ENCODE measurements at places on chromosomes 2 and 18.

- no peak for DNase-seq
- H3K4me1 ChIP-seq, result no peaks in the 10 kb centered on the region
- no peak overlapping the region for H3K27ac ChIP-seq
- no peaks in the 10 kb centered on the region for H3K36me3 ChIP-seq
- H3K27me3 ChIP-seq, result no peaks in the 10 kb centered on the region
- no peak overlapping the region for H3K4me3 ChIP-seq
Observed at GRCh38 chr18:57050310-57050949, 96.5 kb upstream of the BOD1L2 start.

- H3K4me3 ChIP-seq, result no peak overlapping the region
- peaks cover 4% of the 10 kb centered on the region for H3K36me3 ChIP-seq
- DNase-seq, result no peak
- no peak overlapping the region for H3K27ac ChIP-seq
- H3K27me3 ChIP-seq, result no peaks in the 10 kb centered on the region
- no peaks in the 10 kb centered on the region for H3K4me1 ChIP-seq
Observed at GRCh38 chr2:31247711-31248110, 13.8 kb downstream of the EHD3 start.

DNA sequence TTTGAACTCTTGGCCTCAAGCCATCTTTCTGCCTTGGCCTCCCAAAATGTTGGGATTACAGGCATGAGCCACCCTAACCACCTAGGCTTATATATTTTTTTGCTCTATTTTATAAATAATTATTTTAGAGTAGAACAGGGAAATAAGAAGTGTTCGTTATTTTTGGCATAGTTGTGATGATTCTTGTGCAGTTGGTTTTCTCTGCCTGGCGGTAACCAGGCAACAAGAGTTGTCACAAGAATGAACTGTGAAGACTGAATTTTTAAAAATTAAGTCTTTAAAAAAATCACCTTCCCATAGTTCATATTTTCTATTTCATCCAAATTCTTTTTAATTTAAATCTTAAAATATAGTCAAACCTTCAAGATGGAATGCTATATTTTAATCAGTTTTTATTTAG is 310.2 kb downstream of the ARL6IP6 start:
- H3K4me1 ChIP-seq, result no peaks in the 10 kb centered on the region
- no peak overlapping the region for H3K4me3 ChIP-seq
- DNase-seq, result no peak
- no peaks in the 10 kb centered on the region for H3K36me3 ChIP-seq

DNA sequence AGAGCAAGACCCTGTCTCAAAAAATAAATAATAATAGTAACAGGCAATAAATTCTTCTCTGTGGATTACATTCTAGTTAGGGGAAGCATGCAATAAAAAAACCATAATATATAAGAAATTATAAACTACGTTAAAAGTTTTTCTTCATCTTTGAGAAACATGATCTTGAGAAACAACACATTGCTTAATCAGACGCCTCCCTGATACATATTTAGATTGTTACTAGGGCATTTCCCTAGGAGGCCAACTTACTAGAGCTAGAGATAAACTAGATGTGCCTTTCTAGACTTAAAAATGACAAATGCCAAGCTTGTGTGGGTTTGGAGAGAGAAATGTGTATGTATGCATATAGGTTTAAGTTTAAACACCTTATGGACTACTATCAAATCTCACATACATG is 76.3 kb upstream of the GALNT5 start:
- no peak overlapping the region for H3K27ac ChIP-seq
- no peaks in the 10 kb centered on the region for H3K36me3 ChIP-seq
- no peak overlapping the region for H3K4me3 ChIP-seq
- DNase-seq, result no peak
- no peaks in the 10 kb centered on the region for H3K27me3 ChIP-seq

GRCh38 chr2:150472511-150472899 is 15.0 kb downstream of the RND3 start:
- DNase-seq, result peak; percentile 77
- H3K36me3 ChIP-seq, result peaks cover 9% of the 10 kb centered on the region
- H3K4me3 ChIP-seq, result no peak overlapping the region
- peaks cover 8% of the 10 kb centered on the region for H3K4me1 ChIP-seq
